ENCODE measurements at places on chromosomes 7 and 10.

DNA sequence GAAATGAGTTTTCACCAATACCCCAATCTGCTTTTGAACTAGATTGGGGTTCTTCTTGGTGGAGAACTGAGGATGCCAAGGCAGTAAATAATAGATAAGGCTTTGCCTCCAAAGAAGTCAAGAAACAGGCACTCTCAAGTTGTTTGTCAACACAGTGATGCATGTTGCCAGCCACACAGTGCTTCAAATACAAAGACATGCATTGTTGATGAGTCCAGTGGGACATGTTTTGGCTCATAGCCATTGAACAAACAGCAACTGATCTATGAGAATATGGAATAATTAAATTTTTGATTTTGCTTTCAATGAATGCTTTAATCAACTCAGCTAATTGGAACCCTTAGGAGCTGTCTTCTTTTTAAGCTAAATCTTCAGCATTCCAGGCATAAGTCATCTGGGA lies 346.4 kb downstream of the THSD7A start:
- no peak for DNase-seq

DNA sequence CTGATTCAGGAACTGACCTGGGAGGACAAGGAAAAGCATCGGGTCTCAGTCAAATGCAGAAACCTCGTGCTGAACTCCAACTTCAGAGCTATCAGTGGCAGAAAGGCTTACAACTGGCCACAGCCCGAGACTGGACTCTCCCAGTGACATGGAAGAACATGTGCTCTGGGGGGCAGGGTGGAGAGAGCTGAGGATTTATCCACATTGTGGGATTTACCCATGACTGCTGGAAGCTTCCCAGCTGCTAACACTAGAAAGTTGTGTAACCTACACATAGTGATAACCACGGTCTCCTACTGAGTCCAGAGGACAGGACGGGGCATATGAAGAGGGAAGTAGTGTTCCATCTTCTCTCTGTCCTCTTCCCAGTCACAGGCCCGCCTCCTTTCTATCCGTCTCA lies 103.4 kb downstream of the ITIH5 start:
- DNase-seq, result no peak

DNA sequence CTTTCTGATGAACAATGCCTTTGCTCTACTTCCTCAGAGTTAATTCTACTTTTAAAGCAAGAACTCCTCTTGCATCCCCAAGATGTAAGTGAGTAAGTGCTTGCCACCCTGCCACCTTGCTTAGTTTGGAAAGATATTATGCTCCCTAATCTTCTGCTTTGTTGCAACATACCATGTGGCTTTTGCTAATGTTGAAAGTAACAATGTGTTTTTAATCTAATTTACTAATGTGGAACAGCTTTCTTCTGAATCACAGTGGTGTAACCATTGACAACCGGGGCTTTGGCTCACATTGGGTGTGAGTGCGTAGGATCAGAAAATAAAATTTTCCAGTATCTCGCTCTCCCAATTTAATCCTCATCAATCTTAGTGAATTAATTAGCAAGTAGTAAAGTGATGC lies 254.1 kb upstream of the PTER start:
- no peak for DNase-seq

DNA sequence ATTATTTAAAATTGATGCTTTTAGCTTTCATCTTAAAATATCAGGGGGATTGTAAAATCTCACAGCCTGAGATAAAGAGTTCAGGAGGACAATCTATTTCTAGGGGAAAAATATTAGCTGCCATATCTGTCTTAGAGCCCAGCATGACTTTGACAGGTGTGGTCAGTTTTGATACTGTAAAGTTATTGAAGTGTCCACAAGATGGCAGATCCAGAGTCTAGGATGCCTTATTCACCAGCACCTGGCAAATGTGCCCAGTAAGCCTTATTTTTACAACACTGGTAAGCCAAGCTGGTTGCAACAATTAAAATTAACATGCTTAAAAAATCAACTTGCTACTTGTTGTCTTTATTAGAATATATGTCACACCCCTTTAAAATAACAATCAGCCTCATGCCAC lies 579.3 kb downstream of the SH2D4B start:
- DNase-seq, result no peak

- DNase-seq, result no peak
Observed at GRCh38 chr10:122159141-122159970, 111.7 kb upstream of the BTBD16 start.

DNA sequence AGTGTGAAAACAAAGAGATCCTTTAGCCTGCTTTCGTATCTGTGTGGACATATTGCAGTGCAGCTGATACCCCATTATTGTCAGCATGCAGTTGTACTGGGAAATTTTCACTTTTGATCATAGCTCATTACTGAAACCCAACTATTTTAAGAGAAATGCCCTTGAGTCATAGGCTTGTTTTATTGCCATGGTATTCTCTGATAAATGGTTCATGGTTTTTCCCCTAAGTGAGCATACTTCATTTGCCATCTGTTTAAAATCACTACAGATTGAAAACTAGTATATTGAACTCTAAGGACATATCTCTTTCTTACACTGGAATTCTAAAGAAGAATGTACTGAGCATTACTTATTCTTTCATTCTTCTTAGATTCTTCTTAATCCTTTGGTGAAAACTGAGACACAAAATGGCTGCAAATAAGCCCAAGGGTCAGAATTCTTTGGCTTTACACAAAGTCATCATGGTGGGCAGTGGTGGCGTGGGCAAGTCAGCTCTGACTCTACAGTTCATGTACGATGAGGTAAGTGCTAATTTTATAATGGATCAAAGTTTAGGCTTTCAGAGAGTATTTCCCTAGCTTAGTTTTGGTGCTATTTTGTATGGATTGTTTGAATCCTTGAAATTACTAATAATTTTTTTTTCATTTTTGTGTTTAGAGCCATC lies 63.0 kb downstream of the RALA start:
- no peak for DNase-seq

GRCh38 chr10:70618663-70619062 lies 16.1 kb upstream of the PRF1 start:
- no peak for DNase-seq

DNA sequence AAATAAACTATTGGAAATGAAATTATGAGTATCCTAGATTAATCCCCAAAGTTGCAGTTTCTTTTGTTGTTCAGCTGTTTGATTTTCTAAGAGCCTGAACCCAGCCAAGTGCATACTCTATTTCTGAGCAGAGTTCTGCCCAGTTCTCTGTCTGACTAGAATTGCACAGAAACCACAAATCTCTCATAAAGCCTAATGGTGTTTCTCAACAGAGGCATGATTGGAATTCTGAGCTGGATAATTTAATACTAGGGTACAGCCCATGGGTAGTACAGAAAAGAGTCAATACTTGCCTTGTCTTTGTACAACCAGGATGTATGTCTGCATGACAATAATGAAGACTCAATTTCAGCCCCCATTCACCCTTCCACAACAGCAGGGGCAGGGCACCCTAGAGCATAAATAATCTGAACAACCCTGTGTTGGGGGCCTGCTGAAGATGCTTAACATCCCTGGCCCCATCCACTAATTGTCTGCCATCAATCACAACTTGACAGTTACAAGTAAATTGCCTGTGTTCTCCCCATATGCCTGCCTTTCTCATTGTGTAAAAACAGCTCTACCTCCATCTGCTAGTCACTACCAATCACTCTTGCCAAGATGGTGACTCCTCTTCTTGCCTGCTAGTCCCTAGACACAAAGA lies 114.4 kb downstream of the NPSR1 start:
- no peak for DNase-seq

DNA sequence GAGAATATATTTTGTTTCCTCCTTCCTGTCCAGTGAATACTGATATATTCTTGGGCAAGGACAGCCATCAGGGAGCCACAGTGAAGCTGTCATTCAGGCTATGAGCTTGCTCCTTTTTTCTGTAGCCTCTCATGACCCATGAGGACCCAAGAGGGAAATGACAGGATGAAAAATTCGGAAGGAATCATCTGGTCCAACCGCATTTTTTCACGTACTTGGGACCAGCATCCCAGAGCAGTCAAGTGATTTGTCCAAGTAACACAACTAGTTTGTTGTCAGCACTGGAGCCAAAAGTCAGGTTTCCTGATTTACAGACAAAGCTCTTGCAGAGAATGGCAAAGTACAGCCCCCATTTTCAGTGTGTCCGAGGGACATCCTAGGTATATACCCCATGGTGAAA lies 47.2 kb upstream of the AGBL3 start:
- no peak for DNase-seq

GRCh38 chr10:76558996-76559891 lies 1078.4 kb downstream of the KCNMA1 start:
- no peak for DNase-seq

- DNase-seq, result no peak
Observed at GRCh38 chr10:78895469-78895868, 173.3 kb upstream of the ZMIZ1 start.

- no peak for DNase-seq
Observed at GRCh38 chr7:7146837-7147236, 35.5 kb upstream of the C1GALT1 start.

DNA sequence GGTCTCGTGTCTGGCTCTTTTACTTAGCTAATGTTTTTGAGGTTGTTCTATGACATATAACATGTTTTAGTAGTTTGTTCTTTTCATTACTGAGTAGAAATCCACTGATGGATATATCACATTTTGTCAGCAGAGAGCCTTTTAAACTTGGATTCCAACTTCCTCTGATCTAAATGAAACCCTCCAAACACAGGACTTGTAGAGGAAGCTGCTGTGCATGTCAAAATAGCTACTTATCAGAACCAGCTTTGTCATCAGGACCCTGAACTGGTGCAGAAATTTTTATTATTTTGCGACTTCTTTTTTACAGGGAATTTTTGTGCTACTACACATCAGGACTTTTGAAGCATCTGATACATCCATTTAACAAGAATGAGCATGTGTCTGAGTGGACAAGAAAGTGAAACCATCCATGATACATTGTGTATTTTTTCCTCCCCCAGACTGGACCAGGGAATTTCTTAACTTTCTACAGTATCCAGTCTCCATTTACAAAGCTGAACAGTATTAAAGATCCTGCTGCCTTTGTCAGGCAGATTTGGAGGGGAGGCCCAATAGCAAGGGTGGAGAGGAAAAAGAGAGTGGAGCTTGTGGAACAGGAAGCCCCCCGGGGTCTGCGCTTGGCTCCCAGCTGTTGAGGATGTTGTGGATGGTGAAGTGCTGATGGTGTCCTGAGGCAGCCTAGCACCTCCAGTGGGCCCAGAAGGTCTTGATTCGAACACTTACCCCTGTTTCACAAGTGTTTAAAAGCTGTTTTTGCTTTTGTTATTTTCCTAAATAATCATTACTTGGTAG lies 29.3 kb upstream of the MTPAP start:
- no peak for DNase-seq

DNA sequence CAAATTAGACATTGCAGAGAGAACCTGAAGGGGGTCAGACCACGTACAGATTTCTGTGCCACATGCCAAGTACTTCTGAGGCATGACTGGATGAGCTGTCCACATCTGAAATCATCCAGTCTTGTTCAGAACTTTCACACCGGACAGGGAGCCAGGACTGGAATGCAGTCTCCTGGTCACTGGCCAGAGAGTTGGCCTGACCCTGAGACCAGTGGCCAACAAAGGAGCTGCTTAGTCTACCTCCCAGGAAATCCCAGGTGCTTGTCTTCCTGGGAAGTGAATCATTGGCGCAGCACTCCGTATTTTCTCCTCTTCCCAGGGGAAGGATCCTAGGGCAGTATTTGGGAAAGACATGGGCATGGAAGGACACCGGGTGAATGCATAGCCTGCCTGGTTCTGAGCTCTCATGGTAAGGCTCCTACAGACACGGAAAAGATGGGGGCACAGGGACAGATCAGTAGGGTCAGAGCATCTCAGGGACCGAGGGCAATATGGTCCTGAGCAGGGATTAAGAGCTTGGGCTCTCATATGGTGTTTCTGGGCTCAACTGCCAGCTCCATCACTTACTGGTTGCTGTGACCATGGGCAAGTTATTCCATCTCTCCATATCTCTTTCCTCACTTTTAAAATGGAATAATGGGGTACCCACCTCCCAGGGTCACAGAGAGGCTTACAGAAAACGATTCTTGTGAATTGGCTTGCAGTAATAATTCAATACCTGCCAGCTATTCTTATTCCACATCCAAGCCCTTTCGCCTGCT lies 1.3 kb upstream of the SCD start:
- DNase-seq, result no peak

- DNase-seq, result peak; percentile 77
Observed at GRCh38 chr10:72309290-72310240, 35.8 kb downstream of the DDIT4 start.

DNA sequence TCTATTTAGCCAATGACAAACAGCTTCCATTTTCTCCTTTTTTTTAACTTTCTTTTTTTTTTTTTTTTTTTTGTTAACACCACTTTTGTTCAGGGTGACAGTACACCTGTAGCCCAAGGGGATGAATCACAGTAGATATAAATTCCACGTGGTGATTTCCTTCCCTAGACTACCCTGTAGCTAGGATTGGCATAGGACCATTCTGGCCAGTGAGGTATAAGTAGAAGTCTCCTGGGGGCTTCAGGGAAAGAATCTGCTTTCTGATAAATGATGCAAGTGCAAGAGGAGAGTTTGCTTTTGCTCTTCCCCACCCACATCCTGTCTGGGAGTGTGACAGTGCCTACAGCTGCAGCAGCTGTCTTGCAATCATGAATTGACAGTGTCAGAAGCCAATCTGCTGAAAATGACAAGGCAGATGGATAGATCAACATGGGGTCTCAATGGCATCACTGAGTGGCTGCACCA lies 63.2 kb upstream of the TOMM7 start:
- DNase-seq, result no peak

GRCh38 chr10:33716501-33717267 lies 382.2 kb upstream of the NRP1 start:
- no peak for DNase-seq

DNA sequence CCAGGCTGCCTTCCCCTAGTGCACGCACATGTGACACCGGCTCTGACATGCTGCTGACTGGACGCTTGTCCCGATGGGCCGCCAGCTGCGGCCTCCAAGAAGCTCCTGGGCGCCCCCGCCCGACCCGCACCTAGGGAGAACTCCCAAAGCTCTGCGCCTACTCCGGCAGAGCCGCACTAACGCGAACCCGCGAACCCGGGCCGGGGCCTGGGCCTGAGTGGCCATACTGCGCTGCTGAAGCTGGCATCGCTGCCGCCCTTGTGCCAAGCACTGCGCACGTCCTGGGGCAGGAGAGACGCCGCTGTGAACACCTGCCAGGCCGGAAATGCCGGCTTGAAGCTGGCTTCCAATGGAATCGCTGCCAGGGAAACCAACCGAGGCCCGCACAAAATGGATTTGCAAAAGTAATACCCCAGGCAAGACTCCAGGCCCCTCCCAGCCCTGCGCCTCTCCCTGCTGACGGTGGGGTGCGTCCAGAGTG lies 85.1 kb downstream of the WASHC2A start:
- no peak for DNase-seq

- DNase-seq, result no peak
Observed at GRCh38 chr10:129617768-129618167, 150.7 kb downstream of the MGMT start.

- no peak for DNase-seq
Observed at GRCh38 chr10:126687121-126687606, 16.7 kb upstream of the C10orf90 start.

DNA sequence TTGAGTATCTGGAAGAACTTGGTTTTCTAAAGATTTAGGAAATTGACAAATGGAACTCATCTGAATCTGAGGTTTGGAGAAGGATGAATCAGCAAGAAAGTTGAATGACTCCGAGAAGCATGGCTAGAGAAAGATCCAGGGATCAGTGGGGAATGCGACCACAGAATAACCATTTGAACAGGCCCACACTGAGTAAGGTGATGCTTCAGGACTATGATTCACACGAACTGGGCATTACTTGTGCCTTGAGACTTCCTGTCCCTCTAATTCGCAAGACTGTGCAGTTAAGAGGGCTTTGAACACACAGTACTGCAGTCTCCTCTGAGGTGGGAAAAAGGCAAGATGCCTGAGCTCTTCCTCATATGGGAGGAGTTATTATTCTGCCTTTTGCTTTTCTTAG lies 395.5 kb upstream of the POM121L12 start:
- DNase-seq, result no peak

All from amygdala (tissue), 56 donors.